H4 (cell line): ENCODE measurements at places on chromosomes 1 and 21. TPM values are rescaled to one million over a fixed set of nuclear protein-coding genes. Genes with fewer than 3 reads are reported as not detected.
A peak's percentile ranks its signal among the peaks of the same experiment; 100 is the strongest.

The LCE1D gene
- total RNA-seq: not detected in 2 replicates

The SLC30A10 gene
- not detected in 2 replicates for total RNA-seq

The GNB1 gene
- 75.8 and 79.8 TPM in 2 replicates for total RNA-seq

The PODN gene
- 0.10 TPM in 1 of 2 replicates, not detected in the other for total RNA-seq

The ZBTB7B gene
- total RNA-seq: 8.3 and 10.6 TPM in 2 replicates

- DNase-seq: no peak
Measured at GRCh38 chr1:204507317-204508105, 8.7 kb upstream of the MDM4 start.

GRCh38 chr21:29448766-29449165 is 150.0 kb downstream of the BACH1 start:
- DNase-seq: no peak

DNA sequence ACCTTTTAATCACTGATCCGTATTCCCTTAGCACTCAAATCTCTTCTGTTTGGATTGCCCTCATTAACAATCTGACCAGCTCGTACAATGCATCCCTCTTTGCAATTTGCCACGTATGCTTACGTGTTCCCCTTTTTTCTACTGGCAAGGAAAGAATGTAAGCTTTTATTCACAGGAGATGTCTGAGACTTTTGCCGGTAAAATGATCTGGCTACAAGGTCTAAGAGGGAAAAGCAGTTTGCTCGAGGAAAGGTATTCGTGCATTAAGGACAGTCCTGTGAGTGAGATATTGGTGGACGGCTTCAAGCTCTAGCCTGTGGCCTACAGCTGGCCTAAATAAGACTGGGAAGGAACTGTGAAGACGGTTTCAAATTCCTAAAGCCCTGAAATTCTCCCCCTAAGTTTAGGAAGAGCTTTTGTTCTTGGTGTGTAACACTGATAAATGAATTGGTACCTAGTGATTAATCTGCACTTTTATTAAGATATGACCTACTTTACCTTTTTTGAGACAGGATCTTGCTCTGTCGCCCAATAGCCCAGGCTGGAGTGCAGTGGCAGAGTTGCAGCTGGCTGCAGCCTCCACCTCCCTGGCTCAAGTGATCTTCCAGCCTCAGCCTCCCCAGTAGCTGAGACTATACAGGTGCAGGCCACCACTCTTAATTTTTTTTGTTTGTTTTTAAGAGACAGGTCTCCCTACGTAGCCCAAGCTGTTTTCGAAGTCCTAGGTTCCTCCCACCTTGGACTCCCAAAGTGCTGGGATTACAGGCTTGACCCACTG is 895 bp upstream of the UBR4 start:
- DNase-seq: no peak

DNA sequence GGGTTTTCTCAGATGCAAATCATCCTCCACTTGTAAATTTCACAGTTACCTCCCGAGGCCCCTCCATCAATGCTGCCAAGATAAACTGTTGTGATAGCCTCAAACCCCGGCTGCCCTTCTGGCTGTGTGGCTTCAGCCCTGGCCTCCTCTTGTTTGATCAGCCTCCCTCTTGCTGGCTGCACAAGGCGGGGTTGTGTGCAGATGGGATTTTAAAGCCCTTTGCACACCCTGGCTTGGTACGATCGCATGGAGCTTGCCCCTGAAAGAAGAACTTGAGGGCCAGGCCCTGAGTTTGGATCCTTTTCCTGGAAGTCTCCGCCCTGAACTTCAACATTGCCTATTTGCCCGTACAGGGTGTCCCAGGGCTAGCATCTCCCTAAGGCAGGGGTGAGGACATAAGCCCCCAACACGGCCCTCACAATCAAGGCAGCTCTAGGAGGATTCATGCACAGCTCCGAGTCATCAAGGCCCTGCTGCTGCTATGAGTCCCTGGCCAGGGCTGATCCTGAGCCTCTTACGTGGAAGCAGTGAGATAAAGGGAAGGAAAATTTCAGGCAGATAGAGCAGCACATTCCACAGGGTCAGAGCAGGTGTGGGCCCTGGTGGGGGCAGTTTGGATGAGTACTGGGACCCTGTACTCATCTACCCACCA is 181.2 kb upstream of the VAMP3 start:
- DNase-seq: no peak

DNA sequence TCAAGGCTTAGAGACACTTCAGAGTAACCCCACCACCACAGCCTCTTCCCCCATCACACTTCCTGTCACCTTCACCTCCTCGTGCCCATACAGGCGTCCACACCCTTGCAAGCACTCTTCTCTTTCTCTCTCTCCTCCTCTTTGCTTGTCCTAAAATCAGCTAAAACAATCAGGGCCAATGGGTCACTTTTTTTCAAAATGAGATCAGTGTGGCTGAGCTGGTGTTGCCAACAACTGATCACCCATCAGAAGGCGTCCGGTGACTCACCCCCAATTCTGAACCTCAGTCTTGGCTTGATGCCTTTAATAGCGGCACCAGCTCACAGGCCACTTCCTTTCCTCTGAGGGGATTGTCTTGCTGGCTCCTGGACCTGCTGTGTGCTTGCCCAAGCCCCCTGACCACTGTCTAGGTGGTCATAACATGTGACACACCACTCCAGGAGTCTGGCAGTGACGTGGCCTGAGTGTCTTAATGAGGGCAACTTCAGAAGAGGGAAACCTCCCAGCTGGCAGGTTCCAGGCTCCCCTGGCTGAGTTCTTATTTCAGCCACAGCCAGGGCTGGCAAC is 1.6 kb downstream of the DRAXIN start:
- DNase-seq: peak; percentile 83

GRCh38 chr1:27435566-27436203 is 43.3 kb downstream of the GPR3 start:
- DNase-seq: no peak

DNA sequence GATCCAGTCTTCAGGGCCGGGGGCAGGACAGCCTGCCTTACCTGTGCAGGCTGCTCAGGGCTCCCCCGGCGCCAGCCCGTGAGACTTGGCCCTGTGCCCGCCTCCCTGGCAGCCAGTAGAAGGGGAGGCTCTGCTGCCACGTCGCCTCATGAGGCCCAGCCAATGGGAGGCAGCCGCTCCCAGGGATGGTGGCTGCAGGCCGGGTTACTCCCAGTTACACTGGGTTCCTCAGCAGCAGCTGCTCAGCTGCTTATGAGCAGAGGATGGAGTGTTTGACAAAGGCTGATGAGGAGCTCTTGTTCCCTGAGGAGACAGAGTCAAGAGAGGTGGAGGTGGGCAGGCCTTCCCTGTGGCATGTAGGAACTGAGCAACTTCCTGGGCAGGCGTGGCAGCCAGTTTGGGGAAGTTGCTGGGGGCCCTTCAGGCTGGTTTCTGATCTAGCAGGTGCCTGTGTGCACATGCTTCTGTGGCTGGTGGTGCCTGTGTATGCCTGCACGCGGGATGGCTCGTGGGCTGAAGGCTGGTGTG is 5.5 kb downstream of the MFSD2A start:
- no peak for DNase-seq

- no peak for DNase-seq
Measured at GRCh38 chr1:163094589-163094988, 25.4 kb downstream of the RGS4 start.

- no peak for DNase-seq
Measured at GRCh38 chr1:118974661-118975060, 13.5 kb downstream of the TBX15 start.

DNA sequence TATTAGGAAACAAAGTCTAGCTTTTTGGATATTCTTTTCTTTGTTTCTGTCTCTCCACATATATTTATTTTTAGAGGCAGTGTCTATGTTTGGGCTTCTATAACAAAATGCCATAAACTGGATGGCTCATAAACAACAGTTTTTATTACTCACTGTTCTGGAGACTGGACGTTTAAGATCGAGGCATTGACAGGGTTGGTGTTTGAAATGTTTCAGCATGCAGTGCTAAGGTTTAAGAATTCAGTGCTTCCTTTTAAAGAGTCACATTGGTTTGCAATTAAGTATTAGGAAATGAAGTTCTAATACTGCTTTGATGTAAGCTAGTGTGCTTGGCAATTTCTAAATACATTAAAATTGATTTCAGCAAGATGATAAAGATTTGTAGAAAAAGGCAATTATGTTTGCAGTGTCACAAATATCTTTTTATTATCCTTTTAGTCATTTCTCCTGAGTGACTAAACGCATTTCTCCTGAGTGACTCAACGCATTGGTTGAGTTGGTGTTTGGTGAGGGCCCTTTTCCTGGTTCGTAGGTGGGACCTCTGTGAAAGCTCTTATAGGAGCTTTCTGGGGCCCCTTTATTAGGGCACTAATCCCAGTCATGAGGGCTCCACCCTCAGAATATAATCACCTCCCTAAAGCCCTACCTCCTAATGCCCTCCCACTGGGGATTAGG is 317.0 kb downstream of the USP25 start:
- no peak for DNase-seq

DNA sequence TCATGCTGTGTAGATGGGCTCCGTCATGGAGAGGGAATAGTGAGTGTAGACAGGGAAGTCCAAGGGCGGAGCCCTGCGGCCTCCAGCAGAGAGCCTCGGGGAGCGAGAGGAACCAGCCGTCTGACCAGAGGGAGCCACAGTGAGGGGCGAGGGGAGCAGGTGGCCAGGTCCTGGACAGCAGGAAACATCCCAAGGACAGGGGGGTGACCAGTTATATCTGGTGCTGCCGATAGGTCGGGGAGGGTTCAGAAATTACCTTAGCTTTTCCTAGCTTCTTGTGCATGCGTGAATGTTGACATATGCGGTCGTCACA is 46.5 kb downstream of the TRAPPC10 start:
- DNase-seq: no peak

GRCh38 chr1:172514108-172514507 is 18.8 kb upstream of the SUCO start:
- no peak for DNase-seq

DNA sequence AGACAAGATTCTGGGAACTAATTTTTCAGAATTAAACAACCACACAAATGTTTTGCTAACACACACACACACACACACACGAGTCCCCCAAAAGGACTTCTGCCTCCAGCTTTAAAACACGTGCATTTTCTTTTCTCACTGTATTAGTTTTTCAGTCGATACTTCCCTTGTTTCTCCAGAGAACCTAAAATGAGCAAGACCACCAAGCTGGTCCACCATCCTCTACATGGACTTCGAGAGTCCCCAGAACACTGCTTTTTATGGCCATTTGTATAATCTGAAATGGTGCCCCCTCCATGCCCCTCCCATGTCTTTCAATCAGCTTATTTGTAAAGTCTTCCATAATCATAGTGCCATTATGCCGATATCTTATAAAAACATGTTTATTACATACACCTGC is 10.8 kb upstream of the CHI3L2 start:
- no peak for DNase-seq

DNA sequence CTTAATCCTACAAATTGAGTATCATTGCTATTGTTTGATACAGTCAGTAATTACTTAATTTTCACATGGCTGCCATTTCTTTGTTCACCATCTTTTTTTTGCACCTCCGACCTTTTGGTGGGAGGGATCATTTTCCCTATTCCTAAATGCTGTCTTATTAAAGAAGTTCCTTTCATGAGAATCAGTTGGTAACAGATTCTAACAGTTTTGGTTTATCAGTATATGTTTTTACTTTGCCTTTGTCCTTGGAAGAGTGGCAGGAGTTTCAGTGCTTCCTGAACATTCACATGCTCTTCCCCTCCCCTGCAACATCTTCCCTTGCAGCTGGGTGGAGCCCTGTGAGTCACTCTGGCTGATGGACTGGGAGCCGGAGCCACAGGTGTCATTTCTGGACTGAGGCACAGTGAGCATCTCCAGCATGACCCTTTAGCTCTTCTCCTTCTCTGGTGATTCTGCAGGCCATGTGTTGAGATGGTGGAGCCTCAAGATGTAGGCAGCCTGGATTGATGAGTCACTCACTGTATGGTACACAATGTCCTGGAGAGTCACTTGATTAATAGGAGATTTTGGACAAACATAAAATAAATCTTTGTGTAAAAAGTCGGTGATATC is 217.7 kb downstream of the URB2 start:
- DNase-seq: peak; percentile 49

DNA sequence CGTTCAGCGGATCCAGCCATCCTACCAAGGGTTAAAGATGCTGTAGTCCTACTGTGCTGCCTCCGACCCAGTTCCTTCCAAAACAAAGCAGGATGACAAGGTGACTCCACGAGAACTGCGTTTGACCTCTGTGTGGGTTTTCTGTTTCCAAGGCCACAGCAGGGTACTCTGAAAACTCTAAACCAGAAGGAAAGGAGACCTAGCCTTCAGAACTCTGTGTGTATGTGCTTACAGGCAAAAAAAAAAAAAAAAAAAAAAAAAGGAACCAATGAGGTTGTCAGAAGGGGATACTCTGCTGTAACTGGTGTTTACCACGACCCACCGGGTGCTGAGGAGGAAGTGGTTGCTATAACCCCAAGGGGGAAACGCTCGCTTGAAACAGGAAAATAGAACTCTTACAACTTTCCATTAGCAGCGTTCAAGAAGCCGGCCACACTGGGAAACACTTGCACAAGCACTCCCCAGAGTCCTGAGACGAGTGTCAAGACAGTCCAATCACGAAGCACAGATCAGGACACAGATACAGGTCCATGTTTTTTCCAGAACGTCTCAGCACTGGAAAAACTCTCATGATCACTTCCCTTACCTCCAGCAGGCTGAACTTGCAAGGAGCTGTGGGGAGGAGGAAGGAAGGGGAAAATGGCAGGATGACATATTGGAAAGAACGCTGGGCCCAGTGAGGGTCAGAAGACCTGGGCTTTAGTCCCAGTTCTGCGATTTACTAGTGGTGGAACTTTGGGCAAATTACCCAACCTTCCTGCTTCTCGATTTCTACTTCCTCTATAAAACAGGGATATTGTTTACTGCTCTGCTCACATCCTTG is 64.0 kb downstream of the ITPKB start:
- no peak for DNase-seq

DNA sequence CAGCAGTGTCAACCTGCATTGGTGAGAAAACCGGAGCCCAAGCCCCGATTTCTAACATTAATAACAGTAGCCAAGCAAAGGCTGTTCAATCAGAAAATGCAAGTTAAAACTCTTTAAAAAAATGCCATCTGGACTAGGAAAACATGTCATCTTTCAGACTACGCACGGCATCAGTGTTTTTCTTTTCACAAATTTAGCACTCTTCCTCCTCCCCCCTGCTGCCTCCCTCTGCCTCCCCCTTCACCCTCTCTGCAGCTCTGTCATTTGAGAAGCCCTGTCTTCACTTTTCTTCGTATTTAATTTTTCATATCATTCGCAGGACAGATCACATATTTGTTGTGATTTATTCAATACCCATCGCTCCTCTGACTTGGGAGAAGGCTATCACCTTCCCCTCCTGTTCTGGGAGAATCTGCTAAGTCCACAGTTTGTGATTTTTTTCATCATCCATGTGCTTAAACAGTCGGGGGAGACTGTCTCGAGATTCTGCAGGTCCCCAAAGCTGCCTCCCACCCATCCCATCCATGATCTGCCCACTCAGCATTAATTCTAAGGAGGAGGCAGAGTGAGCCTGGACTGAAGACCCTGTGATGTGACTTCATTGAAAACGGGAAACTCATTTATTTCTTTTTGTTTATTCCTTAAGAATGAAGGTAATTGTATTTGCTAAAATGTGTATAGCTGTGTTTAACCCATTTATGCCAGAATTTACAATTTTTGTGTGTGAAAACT is 84.8 kb downstream of the PROX1 start:
- DNase-seq: no peak
